ENCODE measurements at places on chromosomes 1 and 21. TPM values are rescaled to one million over a fixed set of nuclear protein-coding genes. Genes with fewer than 3 reads are reported as not detected.

DNA sequence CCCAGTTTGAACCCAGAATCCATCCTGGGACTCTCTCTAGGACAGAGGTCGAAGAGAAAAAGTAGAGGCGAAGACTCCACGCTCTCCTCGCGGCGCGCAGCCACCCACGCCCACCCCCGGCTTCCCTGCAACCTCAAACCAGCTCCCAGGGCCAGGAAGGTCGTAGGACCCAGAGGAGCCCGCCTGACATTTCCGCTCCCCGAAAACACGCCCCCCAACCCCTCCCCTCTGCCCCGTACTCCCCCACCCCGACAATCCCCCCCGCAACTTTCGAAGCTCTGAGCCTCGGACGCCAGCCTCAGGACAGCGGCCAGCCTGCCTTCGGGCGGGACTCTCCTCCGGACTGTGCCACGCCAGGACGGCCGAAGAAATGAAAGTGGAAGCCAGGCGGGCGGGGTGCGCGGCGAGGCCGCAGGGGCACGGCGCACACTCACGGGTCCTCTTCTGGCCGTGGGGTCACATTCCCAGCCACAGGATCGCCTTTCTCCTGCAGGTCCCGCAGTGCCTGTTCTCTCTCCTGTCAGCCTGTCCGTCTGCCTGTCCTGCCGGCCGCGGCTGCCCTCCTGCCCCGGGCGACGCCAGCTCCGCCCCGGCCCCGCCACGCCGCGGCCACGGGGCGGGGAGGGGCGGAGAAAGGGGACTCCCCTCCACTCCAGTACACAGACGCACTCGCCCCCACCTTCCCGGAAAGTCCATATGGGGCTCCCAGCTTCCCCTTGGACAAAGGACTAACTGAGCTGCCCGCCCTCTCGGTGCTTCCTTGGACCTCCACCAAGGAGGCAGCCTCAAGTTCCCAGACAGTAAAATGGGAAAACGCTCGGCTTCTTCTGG lies at the start of gene MOB3C:
Gene MOB3C (minus strand): TSS at position 535 of the 831 bp plus-strand sequence. CDS start 3,490 bp downstream, outside the sequence.
- H3K4me1 ChIP-seq: peaks cover 70% of the 10 kb centered on the region
- peak within 1 kb of the TSS; percentile 75 for H3K27ac ChIP-seq
- H3K27me3 ChIP-seq: no peaks in the 10 kb centered on the region
- peaks cover 15% of the 10 kb centered on the region for H3K36me3 ChIP-seq
- DNase-seq: peak; percentile 71

- no peak overlapping the region for H3K4me3 ChIP-seq
- H3K4me1 ChIP-seq: no peaks in the 10 kb centered on the region
- no peak overlapping the region for H3K27ac ChIP-seq
- DNase-seq: no peak
Observed at GRCh38 chr1:228961511-228961910, 226.2 kb downstream of the RHOU start.

Gene ABCG1
- total RNA-seq: 23.7 TPM

Gene BRINP3
- total RNA-seq: not detected

- DNase-seq: no peak
- H3K36me3 ChIP-seq: no peaks in the 10 kb centered on the region
- no peak overlapping the region for H3K4me3 ChIP-seq
- H3K27me3 ChIP-seq: no peaks in the 10 kb centered on the region
Observed at GRCh38 chr1:111729946-111730681, 9.1 kb downstream of the INKA2 start.

GRCh38 chr1:33363470-33363861 lies 42.6 kb upstream of the A3GALT2 start:
- no peak overlapping the region for H3K4me3 ChIP-seq
- H3K27ac ChIP-seq: no peak overlapping the region
- peaks cover 7% of the 10 kb centered on the region for H3K4me1 ChIP-seq
- H3K36me3 ChIP-seq: no peaks in the 10 kb centered on the region
- DNase-seq: no peak

Gene C1orf94
- total RNA-seq: not detected

GRCh38 chr1:245397771-245398170 lies 243.0 kb downstream of the KIF26B start:
- H3K27me3 ChIP-seq: no peaks in the 10 kb centered on the region
- H3K4me1 ChIP-seq: no peaks in the 10 kb centered on the region
- no peak for DNase-seq
- no peak overlapping the region for H3K4me3 ChIP-seq
- H3K27ac ChIP-seq: no peak overlapping the region
- no peaks in the 10 kb centered on the region for H3K36me3 ChIP-seq

Gene BARHL2
- not detected for total RNA-seq

- no peaks in the 10 kb centered on the region for H3K36me3 ChIP-seq
- no peak overlapping the region for H3K4me3 ChIP-seq
- no peaks in the 10 kb centered on the region for H3K4me1 ChIP-seq
- H3K27me3 ChIP-seq: peaks cover 6% of the 10 kb centered on the region
Observed at GRCh38 chr1:182004601-182005000, 56.9 kb downstream of the ZNF648 start.

DNA sequence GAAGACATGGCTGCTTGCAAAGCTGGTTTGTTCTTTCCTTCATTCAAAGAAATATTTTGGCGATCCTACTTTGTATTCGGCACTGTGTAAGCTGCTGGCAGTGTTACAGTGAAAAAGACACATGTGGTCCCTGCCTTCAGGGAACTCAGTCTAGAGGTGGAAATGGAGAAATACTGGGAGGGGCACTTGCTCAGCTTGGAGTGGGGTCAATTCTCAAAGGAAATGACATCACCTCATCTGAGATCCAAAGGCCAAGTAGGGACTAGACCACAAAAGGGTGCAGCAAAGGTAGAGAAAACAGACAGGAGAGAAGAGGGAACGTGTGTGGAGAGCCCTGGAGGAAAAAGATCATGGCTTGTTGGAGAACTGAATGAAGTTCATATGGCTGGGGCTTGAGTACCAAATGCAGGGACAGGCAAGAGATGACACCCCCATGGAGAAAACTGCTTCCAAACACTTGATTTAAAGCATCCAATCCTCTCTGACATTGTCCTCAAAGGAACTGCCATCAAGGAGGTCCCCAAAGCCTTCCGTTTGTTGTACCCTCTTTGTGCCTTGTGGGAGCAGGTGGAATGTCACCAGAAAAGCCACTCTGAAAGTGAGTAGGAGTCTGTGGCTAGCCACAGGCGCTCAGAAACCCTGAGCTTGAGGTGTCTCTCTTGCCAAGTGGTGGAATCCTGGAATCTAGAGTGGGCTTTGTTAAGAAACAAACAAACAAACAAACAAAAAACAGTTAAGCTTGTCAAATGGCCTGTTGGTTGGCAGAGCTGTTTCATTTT lies 48.3 kb upstream of the TDRD10 start:
- DNase-seq: no peak
- no peak overlapping the region for H3K4me3 ChIP-seq
- peaks cover 39% of the 10 kb centered on the region for H3K36me3 ChIP-seq
- H3K27ac ChIP-seq: no peak overlapping the region

Gene TCP10L
- total RNA-seq: 0.95 TPM

Gene LCE4A
- total RNA-seq: not detected

- no peak for DNase-seq
- H3K27me3 ChIP-seq: peaks cover 3% of the 10 kb centered on the region
- H3K4me3 ChIP-seq: no peak overlapping the region
- H3K27ac ChIP-seq: no peak overlapping the region
Observed at GRCh38 chr21:25518491-25518911, 88.8 kb downstream of the MRPL39 start.

DNA sequence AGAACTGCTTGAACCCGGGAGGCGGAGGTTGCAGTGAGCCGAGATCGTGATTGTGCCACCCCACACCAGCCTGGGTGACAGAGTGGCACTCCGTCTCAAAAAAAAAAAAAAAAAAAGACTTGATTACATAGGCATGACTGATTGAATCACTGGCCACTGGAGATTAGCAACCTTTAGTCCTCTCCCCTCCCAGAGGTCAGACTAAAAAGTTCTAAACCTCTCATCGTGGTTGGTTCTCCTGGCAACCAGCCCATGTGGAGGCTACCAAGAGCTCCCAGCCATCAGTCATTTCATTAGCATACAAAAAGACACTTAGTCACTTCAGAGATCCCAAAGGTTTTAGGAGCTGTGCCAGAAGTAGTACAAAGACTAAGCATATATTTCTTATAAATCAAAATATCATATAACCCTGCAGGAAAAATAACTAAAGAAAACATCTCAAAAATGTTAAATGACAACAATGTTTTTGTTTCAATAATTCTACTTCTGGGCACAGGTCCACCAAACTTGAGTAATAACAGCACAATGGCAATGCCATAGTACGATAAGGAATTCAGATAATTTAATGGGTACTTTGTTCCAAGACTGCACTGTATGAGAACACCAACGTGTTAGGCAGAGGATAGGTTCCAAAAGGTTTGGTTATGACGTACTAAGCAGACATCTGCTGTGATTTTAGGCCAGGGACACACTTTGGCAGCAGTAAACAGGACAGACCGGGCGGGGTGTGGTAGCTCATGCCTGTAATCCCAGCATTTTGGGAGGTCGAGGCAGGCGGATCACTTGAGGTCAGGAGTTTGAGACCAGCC lies 18.1 kb downstream of the USP48 start:
- no peak overlapping the region for H3K27ac ChIP-seq
- H3K4me1 ChIP-seq: peaks cover 55% of the 10 kb centered on the region
- H3K36me3 ChIP-seq: peaks cover 7% of the 10 kb centered on the region
- DNase-seq: no peak

DNA sequence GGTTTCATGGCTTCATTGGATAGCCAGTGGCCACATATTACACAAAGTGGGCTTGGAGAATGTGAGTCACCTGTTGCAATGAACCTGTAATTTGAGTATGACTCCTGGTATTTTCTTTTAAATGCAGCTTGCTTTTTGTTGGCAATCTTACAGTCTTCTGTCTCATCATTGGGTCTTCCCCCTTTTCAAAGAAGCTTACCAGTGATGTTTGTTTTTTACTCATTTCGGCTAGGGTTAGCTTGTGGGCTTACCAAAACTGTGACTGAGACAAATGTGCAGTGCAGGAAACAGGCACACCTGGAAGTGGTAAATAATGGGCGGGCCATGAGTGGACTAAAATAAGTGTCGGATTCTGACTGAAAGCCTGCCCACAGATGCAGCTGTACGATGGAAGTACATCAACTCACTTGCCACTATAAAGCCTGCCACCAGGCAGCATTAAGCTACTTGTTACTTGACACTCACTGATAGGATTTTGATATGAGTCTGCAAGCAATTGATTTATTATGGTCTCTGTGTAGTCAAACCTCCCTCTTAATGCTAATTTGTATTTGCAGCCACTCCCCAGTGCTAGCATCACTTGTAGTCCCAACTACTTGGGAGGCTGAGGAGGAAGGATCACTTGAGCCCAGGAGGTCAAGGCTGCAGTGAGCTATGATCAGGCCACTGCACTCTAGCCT lies 4.2 kb downstream of the HHAT start:
- H3K4me3 ChIP-seq: no peak overlapping the region
- DNase-seq: peak; percentile 74
- no peaks in the 10 kb centered on the region for H3K36me3 ChIP-seq
- peak overlapping the region; percentile 27 for H3K27ac ChIP-seq

Gene S100A9
- total RNA-seq: 0.55 TPM

Gene ELAVL4
- not detected for total RNA-seq

Gene TOR3A
- 51.5 TPM for total RNA-seq

DNA sequence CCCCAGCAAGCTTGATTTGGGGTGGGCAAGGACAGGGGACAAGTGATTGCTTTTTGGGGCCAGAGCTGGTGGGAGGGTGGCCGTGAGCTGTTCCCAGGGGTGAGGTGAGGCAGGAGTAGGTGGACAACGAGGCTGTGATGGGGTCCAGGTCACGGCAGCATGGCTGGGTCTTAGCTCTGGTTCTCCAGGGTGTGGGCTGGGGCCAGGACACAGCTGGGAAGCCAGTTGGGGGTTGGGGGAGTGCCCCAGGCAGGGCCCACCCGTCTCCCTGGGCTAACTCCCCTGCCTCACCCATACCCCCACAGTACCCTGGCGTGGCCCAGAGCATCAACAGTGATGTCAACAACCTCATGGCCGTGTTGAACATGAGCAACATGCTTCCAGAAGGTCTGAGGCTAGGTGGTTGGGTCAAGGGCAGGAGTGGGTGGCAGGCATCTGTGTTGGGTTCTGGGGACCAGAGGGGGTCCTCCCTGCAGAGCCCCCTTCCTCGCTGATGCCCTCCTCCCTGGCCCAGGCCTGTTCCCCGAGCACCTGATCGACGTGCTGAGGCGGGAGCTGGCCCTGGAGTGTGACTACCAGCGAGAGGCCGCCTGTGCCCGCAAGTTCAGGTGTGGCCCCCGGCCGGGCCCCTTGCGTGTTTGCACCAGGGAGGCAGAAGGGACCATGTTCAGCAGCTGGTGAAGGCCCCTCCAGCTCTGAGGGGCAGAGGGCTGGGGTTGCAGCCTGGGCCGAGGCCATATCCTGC lies 43.3 kb downstream of the COQ8A start:
- no peaks in the 10 kb centered on the region for H3K27me3 ChIP-seq
- no peak overlapping the region for H3K4me3 ChIP-seq
- H3K36me3 ChIP-seq: peaks cover 3% of the 10 kb centered on the region
- H3K4me1 ChIP-seq: no peaks in the 10 kb centered on the region
- no peak overlapping the region for H3K27ac ChIP-seq

Gene SV2A
- total RNA-seq: 14.4 TPM

- H3K27ac ChIP-seq: no peak overlapping the region
- no peaks in the 10 kb centered on the region for H3K36me3 ChIP-seq
- H3K4me1 ChIP-seq: no peaks in the 10 kb centered on the region
- H3K4me3 ChIP-seq: no peak overlapping the region
- no peaks in the 10 kb centered on the region for H3K27me3 ChIP-seq
Observed at GRCh38 chr1:64440183-64440826, 29.6 kb upstream of the CACHD1 start.

GRCh38 chr1:192739476-192740184 lies 69.2 kb upstream of the RGS2 start:
- H3K27ac ChIP-seq: no peak overlapping the region
- no peak for DNase-seq
- H3K36me3 ChIP-seq: no peaks in the 10 kb centered on the region
- H3K27me3 ChIP-seq: peaks cover 2% of the 10 kb centered on the region

DNA sequence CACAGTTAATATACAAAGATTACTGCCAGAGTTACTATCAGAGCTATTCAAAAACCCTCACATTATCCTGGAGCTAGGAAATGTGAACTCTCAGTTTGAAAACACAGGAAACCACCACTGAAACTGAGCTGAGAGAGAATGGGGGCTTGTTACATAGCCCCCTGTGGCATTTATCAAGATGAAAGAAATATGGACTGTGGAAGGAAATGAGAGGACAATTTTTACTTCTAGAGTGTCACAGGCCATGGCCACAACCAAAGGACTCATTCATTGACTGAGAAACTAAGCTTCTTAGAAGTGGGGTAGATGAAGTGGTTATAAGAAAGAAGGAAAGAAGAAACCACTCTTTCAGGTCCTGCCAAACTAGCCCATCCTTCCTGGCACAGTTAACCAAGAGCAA lies 25.3 kb downstream of the DSTYK start:
- H3K27me3 ChIP-seq: no peaks in the 10 kb centered on the region
- H3K36me3 ChIP-seq: peaks cover 37% of the 10 kb centered on the region

GRCh38 chr1:30321246-30321910 lies 402.0 kb downstream of the MATN1 start:
- no peaks in the 10 kb centered on the region for H3K4me1 ChIP-seq
- H3K27me3 ChIP-seq: no peaks in the 10 kb centered on the region
- no peak overlapping the region for H3K27ac ChIP-seq
- H3K4me3 ChIP-seq: no peak overlapping the region

Gene MX2
- total RNA-seq: 167 TPM

Gene PTGER3
- not detected for total RNA-seq

Data from activated CD4-positive, alpha-beta memory T cell treated with anti-CD3 and anti-CD28 coated beads, Interleukin-2, amount 10 ng/mL, durations not matched to agents 7 days and 5 days (primary cell).